AG08395 (cell line): ENCODE measurements at places on chromosomes 16 and 17.

- DNase-seq: peak; percentile 88
Measured at GRCh38 chr17:31533546-31534155, 142.2 kb downstream of the RAB11FIP4 start.

GRCh38 chr17:77746896-77747554 lies 211.5 kb upstream of the TNRC6C start:
- DNase-seq: no peak

- no peak for DNase-seq
Measured at GRCh38 chr16:61435346-61435745, 600.9 kb downstream of the CDH8 start.

DNA sequence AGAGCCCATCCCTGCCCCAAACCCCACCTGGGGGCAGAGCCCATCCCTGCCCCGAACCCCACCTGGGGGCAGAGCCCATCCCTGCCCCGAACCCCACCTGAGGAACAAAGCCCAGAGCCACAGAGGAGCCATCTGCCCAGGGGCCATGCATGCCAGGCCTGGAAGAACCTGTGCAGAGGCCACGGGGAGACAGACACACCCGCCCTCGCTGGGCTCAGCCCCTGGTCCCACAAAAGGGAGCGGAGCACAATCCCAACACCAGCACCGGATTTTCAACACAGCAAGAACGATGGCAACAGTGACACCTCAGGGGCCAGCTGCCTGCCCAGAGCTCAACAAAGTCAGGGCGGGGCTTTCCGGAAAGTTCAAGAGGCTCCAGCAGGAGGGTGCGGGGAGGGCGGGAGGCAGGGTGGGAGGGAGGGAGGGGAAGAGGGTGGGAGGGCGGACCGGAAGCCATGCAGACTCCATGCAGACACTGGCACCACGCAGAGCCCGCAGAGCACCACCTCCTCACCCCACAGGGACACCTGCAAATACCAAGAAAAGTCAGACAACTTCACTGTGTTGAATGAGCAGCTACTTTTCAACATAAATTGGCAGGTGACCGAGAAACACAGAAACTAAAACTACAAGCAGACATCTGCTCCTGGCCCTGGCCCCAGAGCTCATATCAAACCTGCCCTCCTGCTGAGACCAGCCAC lies 27.9 kb upstream of the C16orf95 start:
- DNase-seq: no peak

DNA sequence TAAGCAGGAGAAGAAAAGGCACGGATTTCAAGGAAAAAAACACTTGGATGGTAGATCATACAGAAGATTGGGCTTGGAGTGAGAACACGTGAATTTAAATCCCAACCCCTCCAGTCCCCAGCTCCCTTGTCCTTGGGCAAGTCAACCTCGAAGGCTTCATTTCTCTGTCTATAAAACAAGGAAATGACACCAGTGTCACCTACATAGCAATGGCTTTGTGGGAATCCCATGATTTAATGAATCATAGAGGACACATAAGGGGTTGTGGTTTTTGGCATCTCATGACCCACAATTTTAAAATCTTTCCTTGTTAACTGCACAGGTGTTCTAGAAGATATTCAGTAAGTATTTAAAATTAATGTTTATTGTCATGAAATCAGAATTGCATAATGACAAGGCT lies 8.2 kb upstream of the CCL2 start:
- DNase-seq: no peak

DNA sequence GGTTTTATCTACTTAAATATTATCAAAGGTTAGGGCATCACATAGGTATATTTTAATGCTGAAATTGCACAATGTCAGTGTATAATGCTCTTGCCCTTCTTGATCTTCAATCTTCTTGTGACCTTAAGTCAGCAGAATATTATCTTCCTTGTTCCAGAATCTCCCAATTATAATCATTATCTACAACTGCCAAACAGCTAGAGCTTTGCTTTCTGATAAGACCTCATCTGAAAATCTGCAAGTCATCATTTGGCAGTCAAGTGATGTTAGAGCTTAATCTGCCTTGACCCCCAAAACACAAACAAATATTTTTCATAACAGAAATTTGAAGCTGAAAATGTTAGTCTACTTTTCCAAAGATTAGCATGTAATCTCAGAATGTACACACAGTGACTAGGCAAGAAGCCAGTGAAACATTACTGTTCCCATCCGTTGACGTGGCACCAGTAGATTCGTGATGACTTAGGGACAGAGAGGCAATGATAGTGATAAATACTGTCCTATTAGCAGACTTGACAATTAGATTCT lies 19.8 kb downstream of the REXO5 start:
- DNase-seq: no peak

DNA sequence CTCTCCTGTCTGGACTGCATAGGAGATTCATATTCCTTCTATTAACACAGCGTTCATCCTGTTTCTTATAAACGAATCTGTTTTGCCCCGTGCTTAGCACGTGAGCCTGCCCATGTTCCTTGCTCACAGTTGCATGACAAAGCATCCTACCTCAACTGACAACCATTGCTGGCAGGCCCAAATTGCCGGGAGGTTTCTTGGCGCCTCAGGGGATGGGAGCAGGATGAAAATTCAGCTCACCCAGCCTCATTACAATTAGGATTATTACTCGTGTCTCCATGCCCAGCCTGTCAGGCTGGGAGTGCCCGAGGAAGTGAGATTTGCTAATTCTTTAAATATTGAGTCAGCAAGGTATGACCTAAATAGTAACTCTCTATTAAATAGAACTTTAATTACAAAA lies 36.7 kb upstream of the HELZ start:
- no peak for DNase-seq

DNA sequence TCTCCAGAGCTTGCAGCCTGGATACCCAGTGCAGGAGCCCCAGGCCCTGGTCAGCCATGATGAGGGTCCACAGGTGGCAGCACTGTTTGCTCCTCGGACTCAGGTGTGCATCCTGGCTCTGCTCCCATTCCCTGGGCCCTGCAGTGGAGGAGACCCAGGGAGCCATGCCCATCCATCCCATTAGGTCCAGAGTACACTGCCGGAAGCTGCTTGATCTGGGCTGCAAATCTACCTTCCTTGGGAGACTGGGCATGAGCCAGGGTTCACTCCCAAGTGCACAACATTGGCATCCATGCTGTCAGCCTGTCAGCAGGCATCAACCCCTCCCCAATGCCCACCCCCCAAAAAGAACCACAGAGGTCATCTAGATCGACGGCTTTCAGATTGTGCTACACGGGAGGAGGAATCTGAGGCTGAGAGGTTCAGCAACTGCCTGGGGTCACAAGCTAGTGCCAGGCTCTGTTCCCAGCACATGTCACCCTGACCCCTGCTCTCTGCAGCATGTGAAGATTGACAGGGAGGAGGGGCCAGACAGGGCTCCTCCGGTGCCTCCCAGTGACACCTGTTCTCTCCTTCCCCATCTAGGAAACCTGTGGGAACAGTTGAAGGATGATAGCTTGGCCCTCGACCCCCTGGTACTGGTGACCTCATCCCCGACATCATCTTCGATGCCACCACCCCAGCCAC lies 15.7 kb downstream of the UNC119 start:
- DNase-seq: no peak

DNA sequence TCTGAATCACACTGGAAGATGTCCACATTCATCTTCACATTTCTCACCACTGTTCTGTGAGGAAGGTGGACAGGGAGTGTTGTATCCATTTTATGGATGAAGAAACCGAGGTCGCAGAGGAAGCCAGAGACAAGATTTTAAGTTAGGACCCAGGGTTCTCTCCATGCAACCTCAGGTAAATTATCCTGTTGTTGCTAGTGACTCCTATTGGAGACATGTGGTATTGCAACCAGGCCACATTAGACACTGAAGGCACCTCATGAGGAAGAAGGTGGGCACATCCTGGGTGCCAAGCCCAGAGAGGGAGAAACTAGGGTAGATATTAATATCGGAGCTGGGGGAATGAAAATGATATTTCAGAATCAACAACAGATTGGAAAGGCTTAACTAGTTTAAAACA lies 8.5 kb upstream of the WNT9B start:
- no peak for DNase-seq

- DNase-seq: peak; percentile 84
Measured at GRCh38 chr16:67207249-67208091, 8.5 kb downstream of the ELMO3 start.

DNA sequence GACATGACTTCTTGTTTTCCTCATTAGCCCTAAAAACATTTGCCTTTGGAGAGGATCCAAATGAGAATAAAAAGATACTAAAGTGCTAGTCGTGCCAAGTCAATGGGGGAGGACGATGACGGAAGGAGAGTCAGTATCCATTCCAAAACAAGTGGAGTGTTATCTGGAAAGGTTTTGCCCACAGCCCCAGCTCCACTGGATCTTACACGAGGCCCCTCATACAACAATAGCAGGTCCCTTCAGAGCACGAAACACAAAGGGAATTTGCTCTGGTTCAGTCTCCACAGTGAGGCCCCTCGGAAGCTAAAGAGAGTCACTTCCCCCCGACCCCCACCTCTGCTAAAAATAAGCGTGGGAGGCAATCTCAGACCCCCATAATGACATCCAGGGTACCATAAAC lies 496.9 kb upstream of the ZFHX3 start:
- no peak for DNase-seq

GRCh38 chr16:53142823-53143568 lies 88.2 kb downstream of the CHD9 start:
- no peak for DNase-seq

- DNase-seq: no peak
Measured at GRCh38 chr16:78227855-78228254, 128.4 kb downstream of the WWOX start.

DNA sequence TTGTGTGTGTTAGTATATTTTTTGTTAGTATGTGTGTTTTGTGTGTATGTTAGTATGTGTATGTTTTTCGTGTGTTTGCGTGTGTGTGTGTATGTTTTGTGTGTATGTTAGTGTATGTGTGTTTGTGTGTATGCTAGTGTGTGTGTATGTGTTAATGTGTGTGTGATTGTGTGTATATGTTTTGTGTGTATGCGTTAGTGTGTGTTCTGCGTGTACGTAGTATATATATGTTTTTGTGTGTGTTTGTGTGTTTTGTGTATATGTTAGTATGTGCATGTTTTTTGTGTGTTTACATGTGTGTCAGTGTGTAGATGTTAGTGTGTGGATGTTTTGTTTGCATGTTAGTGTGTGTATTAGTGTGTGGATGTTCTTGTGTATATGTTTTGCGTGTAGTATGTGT lies 29.6 kb downstream of the RBFOX1 start:
- DNase-seq: no peak

- peak; percentile 14 for DNase-seq
Measured at GRCh38 chr16:25143928-25144327, 32.4 kb downstream of the LCMT1 start.

GRCh38 chr16:85124636-85125346 lies 12.5 kb upstream of the CIBAR2 start:
- no peak for DNase-seq

GRCh38 chr16:56675685-56676210 lies 6.1 kb downstream of the MT1H start:
- no peak for DNase-seq

- DNase-seq: peak; percentile 53
Measured at GRCh38 chr16:75653922-75654321, 6.3 kb downstream of the TERF2IP start.

GRCh38 chr17:65074778-65075250 lies 18.3 kb upstream of the GNA13 start:
- no peak for DNase-seq

DNA sequence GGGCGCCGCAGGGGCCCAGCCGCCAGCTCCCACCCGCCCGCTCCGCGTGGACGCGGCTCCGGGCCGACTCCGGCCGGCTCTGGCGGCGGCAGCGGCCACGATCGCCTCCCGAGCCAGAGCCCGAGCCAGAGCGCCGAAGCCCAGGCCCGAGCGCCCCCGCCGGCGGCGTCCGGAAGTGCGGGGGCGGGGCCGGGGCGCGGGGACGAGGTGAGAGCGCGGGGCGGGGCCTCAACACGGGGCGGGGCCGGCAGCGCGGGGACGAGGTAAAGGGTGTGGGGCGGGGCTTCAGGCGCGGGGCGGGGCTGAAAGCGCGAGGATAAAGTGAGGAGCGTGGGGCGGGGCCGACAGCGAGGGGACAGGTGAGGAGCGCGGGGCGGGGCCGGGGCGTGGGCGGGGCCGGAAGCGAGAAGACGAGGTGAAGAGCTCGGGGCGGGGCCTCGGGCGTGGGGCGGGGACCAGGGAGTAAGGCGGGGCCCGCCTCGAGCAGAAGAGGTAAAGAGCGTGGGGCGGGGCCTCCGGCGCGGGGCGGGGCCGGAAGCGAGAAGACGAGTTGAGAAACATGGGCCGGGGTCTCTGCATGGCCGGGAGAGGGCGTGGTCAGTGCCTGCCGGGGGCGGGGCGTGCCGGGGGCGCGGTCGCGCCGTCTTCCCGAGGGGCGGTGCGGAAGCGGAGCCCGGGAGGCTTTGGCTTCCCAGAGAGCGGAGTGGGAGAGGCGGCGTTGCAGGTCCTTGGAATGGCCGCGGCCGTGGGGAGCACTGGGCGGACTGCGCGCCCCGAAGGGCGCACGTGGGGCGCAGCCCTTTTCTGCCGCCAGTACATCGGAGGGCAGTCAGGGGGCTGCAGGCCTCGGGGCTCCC lies at the start of gene AXIN1:
TSS of gene AXIN1 (minus strand) at position 177 of the 857 bp plus-strand sequence. CDS start 5,698 bp downstream, outside the sequence.
- DNase-seq: peak; percentile 92

- no peak for DNase-seq
Measured at GRCh38 chr17:83088909-83089308, 9.5 kb downstream of the METRNL start.

DNA sequence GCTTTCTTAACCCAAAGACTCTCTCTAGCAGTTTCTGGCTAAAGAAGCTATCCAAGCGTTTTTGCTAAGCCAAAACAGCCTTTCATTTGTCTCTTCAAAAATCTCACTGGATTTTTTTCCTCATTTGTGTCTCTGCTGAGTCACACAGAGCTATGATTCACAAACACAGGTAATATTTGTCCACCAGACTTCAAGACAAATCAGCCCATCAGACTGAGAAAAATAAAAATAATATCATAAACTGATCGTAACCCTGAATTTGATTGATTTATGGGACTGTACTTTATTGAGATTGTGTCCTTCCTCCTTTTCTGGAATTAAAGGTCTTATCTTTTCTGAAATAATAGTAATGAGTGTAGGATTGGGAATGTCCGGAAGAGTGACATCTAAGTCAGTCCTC lies 25.8 kb downstream of the TRIM16 start:
- no peak for DNase-seq

GRCh38 chr16:57916735-57917438 lies 54.0 kb downstream of the CNGB1 start:
- no peak for DNase-seq

GRCh38 chr17:11308531-11308930 lies 67.5 kb downstream of the SHISA6 start:
- no peak for DNase-seq

DNA sequence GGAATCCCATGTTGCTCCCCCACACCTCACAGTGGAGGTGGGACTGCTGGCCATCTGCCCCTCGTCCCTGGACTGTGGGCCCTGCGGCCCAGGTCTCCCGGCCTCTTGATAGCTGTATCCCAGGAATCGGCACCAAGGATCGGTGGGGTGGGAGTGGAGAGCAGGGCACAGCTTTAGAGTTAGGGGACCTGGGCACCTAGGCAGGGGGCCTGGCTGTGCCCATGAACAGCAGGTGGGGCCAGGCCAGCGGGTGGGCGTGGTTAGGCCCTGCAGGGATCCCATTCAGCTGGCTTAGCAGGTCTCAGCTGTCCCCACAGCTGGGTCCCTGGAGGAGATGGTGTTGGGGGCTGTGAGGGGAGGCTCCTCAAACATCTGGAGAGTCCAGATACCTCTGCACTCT lies 49.2 kb downstream of the SREBF1 start:
- DNase-seq: no peak

- DNase-seq: no peak
Measured at GRCh38 chr17:78889531-78889930, 13.5 kb downstream of the CEP295NL start.

GRCh38 chr17:30961209-30962188 lies 9.3 kb upstream of the RNF135 start:
- no peak for DNase-seq

GRCh38 chr16:79985606-79986005 lies 385.1 kb upstream of the MAF start:
- DNase-seq: no peak
